ENCODE measurements at places on chromosomes 12 and 14.

GRCh38 chr12:53736592-53736991 lies 9.3 kb upstream of the CALCOCO1 start:
- DNase-seq = no peak

DNA sequence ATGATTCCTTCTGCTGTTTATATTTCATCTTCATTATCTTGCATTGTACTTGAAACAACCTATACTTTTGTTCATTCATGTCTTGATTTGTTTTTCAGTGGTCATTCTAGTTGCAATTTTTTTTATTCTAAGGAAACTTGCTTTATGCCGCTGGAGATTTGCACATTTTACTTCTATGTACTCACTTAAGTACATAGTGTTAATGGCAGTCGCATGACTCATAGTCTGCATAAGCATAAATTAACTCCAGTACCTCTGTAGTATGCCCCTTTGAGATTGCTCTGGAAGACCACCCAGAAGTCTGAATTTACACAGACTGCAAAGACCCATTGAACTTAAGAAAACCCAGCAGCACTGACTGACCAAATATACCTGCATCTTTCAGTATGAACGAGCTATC lies 77.0 kb downstream of the MSRB3 start:
- DNase-seq = no peak

DNA sequence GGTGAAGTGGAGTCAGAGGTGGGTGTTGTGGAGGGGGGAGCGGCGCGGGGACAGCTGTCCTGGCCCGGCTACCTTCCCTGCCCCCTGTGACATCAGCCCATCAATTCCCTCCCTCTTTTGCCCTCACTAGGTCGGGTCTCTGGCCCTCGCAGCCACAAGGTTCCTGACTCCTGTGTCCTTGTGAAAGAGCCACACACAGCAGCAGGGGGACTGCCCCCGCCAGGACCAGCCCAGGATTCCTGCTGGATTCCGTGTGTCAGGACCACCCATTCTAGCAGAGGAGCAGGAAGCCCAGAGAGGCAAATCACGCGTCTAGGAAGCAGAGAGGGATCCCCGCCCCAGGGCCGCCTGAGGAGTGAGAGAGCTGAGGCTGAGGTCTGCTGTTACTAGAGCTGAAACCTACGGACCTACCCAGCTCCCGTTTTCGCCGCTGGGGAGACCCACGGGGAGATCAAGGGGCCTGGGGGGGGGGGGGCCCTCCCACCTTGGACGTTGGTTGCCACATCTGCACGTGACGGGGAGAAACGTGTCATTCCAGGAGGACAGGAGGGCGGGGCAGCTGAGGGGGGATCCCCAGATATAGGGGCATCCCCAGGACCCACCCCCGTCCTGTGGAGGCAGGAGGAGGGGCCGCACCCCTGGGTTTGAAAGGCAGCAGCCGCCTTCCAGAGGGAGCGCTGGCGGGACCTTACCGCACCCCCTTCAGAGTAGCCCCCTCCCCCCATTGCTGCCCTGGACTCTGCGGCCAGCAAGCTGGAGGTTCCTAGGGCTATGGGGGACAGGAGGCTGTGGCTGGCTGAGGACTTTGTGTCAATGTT lies 12.5 kb upstream of the INF2 start:
- DNase-seq = peak; percentile 66

DNA sequence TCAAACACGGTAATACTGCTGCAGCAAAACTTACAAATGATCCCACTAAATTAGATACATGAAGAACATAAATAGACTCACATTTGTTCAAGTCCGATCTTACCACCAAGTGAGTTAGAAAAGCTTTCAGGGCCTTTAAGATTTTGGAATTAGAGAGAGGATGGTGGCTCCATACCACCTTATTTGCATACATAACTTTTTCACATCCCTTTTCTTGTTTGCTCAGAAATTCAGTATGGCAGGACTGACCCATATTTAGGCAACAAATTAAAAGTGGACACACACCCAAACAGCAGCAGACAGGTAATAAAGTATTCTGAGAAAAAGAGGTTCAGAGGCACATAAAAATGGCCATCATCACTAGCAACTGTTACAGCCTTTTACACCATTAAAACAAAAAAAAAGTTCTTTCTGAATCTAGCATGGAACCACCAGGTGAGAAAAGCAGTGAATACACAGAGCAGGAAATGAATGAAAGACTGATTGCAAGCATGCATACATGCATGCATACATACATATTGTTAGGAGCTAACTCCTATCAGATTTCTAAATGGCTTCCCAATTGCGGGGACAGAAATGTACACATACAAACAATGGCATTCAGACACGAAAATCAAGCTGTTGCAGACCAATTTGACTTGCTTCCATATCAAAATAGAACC lies 23.3 kb downstream of the STXBP6 start:
- DNase-seq = no peak

DNA sequence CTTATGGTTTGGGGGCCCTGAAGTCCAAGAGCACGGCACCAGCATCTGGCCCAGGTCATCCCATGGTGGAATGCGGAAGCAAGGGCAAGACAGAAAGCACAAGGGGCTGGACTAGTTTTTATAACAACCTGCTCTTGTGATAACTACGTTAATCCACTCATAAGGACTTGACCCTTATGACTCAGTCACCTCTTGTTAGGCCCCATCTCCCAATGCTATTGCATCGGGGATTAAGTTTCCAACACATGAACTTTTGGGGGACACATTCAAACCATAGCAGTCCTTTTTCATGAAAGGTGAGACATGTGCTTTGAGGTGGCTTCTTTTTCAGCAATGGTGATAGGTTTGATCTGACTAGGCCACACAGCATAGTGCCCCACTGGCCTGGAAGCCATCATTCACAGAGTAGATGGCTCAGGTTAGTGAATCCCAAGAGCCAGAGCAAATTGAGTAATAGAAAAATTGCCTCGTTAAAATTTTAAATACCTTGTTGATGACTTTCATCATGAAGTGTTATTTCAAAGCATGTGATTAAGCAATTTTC lies 12.1 kb downstream of the FRMD6 start:
- no peak for DNase-seq

GRCh38 chr12:101019667-101020066 lies 190.4 kb downstream of the SLC5A8 start:
- DNase-seq = no peak

DNA sequence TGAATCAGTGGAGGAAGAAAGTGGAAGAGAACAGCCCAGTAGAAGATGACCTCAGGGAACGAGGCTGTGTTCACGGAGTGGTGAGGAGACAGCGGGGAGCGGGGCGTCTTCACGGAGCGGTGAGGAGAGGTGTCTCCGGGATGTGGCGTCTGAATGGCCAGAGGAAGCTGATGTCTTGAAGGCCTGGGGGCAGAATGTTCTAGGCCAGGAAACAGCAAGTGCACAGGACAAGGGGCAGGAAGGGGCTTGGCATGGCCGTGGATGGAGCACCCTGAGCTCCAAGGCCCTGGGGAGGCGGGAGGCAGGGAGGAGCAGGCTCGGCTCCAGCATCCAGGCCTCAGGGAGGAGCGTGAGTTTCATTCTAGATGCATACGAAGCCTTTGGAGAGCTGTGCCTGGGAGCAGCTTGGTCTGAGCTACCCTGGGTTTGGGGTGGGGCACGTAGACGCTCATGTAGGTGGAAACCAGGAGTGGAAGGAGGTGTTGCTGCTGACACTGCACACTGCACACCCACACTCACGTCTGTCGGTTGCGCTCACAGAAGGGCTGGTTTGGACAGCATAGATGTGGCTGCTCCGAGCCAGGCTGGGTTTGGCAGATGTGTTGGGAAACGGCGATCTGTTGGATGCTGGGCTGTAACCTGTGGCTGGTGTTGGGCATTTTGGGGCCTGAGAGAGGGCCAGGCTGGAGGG lies 131.6 kb downstream of the ADGRD1 start:
- DNase-seq = peak; percentile 0

DNA sequence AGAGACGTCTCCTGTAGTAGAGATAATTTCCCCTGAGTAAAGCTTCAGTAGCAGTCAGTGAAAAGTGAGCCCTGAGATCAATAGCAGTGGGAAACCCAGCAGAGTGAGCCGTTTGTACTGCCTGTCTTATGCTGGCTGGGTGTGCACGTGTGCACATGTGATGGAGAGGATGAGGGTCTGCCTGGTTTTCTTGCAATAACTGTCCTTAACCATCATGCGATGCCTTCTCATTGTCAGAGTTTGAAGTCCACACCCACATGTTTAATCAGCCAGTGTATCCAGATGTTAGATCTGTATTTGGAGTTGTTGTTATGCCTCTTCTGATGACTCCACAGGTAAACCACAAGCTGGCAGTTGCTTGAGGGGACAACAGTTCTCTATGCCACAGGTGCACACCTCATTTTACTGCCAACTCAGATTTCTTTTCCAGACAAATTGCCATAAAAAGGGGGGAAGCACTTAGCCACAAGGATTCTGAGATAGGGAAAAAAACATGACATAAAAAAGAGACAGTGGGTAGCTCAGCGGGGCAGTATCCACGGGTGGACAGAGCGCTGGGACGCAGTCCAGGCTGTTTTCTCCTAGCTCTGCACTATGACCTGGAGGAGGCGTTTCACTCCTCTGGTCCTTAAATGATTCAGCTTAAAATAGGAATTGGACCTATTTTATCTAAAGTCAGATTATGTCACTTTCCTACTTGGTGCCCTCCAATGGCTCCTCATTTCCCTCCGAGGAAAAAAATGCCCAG lies 192.3 kb downstream of the ANO6 start:
- no peak for DNase-seq

GRCh38 chr14:92037989-92038388 lies 1.9 kb downstream of the TRIP11 start:
- no peak for DNase-seq

- DNase-seq = no peak
These were observed 277.7 kb downstream of the VRK1 start for GRCh38 chr14:97074856-97075255.

DNA sequence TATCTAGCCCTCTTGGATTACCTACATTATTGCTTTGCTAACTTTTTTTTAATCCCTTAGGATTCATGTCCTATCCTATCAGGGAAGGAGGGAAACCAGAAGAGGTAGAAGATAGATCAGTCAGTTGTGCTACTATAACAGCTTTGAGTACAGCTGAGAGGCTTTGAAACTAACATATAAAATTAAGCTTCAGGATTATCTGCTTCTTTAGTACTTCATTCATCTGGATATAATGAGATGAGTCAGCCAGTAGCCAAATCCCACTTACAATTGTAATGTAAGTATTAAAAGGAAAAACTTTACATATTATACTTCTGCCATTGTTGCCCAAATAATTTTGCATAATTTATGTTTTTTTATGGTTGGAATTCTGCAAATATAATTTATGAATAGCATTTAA lies 33.4 kb upstream of the ANO6 start:
- DNase-seq = no peak

DNA sequence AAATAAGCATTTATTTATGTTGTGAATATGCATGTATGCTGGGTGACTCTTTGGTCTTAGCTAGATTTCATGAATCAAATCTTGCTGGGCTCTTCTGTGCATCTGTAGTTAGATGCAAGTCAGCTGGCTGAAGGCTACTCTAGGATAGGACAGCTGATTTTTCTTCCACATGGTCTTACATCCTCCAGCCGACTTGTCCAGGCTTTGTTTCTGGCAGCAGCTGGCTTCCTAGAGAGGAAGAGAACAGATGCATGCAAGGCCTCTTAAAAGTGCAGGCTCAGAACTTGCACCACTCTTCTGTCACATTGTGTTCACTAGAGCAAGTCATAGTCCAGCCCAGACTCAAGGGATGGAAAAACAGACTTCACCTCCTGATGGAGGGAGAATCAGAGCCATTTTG lies 435.4 kb upstream of the STXBP6 start:
- DNase-seq = no peak

DNA sequence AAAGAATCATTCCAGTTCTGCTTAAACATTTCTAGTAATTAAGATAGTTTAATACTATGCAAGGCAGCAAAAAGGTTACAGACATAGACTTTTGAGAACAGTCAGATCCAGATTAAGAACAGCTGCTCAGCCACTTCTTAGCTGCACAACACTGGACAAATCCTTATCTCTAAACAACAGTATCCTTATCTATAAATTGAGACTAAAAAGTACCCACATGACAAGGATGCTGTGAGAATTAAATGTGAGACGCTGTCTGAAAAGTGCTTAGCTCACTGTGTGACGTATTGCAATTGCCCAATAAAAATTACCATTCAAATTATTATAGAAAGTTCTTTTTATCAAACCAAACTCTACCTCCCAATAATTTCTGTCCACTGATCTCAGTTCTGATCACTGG lies 35.5 kb downstream of the BORCS5 start:
- no peak for DNase-seq

DNA sequence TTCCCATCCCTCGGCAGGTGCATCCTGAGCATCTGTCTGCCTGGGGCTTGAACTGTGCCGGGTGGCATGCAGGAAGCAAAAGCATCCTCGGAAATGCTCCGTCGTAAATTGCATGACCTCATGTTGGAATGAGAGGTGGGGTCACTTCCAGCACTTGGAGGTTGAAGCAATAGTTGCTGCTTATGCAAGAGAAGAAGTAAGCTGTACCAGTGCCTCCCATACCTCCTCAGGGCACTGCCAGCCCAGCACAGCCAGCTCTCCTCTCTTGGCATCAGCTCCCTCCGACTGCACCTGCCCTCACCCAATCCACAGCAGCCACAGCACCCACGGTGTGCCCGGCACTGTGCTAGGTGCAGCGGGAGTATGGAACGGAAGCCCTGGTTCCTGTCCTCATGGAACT lies 11.5 kb downstream of the TEAD4 start:
- DNase-seq = no peak

- no peak for DNase-seq
These were observed 127.4 kb downstream of the CRADD start for GRCh38 chr12:93804392-93805179.

DNA sequence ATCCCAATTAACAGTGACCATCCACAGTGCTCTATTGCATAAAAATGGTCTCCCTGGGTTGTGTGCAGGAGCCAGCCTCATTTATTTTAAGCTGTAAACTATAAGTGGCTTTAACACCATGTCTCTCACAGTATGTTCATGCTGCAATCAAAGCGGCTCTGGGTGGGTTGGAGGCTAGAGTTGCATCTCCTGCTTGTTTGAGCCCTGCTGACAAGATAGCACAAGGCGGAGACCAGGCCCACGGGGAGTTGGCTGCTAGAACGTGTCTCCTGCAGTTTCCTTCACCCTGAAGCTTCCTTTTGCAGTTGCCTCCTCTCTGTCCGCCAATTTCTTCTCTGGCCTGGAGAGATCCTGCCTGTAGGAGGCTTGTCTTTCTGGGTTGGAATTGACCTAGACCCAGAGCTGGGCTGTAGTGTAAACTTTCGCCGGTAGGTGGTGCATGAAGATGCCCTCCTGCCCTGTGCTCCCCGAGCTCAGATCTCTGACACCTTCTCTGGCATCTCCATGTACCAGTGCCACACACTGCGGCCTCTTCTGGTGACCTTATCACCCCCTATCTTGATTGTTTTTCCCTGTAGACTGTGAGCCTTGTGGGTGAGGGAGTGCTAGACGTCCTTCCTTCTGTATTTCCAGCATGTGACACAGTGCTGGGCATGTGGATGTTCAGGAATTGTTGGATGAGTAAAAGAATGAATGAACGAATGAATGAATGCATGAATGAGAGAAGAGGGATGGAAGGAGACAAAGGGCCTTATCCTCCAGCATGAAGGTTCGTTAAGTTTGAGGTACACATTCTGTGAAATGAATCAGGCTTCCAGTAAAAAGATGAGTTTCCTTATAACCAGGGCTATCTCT lies 10.4 kb downstream of the OTUB2 start:
- peak; percentile 59 for DNase-seq
